ENCODE measurements at places on chromosomes 16 and 17. TPM values are rescaled to one million over a fixed set of nuclear protein-coding genes. Genes with fewer than 3 reads are reported as not detected.

Gene TBC1D3D
- 0.37 TPM for total RNA-seq

Gene MRPL58
- total RNA-seq = 50.1 TPM

- H3K36me3 ChIP-seq = no peaks in the 10 kb centered on the region
- peaks cover 21% of the 10 kb centered on the region for H3K4me1 ChIP-seq
- DNase-seq = peak; percentile 63
These were observed 23.1 kb downstream of the KDM8 start for GRCh38 chr16:27226476-27226875.

DNA sequence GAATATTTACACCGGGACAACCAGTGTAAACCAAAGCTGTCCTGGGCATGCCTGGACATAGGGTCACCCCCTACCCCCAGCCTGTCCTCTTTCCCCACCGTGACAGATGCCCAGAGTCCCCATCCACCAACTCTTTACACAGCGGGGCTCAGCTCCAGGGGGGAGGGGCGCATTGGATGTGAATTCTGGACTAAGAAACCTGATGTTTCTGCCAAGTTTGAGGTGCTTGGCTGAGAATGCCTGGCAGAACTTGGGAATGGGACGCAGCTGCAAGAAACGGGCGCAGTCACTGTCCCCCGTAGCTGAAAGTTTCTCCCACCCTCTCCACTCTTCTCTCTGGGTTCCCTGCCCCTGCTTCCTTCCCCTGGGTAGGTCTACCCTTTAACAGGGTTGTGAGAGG lies 68.0 kb upstream of the CDC42EP4 start:
- no peaks in the 10 kb centered on the region for H3K4me1 ChIP-seq
- H3K36me3 ChIP-seq = no peaks in the 10 kb centered on the region
- no peaks in the 10 kb centered on the region for H3K27me3 ChIP-seq
- no peak overlapping the region for H3K4me3 ChIP-seq
- no peak for DNase-seq

- H3K27me3 ChIP-seq = no peaks in the 10 kb centered on the region
- no peak for DNase-seq
- no peak overlapping the region for H3K27ac ChIP-seq
- H3K36me3 ChIP-seq = no peaks in the 10 kb centered on the region
- no peak overlapping the region for H3K4me3 ChIP-seq
These were observed 126.2 kb downstream of the IRX3 start for GRCh38 chr16:54160252-54160860.

DNA sequence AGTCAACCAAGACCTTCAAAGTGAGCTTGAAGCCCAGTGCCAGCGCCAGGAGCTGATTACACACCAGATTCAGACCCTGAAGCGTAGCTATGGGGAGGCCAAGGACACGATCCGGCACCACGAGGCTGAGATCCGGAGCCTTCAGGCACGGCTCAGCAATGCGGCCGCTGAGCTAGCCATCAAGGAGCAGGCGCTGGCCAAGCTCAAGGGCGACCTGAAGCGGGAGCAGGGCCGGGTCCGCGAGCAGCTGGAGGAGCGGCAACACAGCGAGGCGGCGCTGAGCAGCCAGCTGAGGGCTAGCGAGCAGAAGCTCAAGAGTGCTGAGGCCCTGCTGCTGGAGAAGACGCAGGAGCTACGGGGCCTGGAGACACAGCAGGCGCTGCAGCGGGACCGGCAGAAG lies 42.0 kb downstream of the PLD6 start:
- H3K36me3 ChIP-seq = peaks cover 28% of the 10 kb centered on the region
- DNase-seq = no peak
- H3K4me1 ChIP-seq = no peaks in the 10 kb centered on the region
- no peaks in the 10 kb centered on the region for H3K27me3 ChIP-seq
- no peak overlapping the region for H3K27ac ChIP-seq

DNA sequence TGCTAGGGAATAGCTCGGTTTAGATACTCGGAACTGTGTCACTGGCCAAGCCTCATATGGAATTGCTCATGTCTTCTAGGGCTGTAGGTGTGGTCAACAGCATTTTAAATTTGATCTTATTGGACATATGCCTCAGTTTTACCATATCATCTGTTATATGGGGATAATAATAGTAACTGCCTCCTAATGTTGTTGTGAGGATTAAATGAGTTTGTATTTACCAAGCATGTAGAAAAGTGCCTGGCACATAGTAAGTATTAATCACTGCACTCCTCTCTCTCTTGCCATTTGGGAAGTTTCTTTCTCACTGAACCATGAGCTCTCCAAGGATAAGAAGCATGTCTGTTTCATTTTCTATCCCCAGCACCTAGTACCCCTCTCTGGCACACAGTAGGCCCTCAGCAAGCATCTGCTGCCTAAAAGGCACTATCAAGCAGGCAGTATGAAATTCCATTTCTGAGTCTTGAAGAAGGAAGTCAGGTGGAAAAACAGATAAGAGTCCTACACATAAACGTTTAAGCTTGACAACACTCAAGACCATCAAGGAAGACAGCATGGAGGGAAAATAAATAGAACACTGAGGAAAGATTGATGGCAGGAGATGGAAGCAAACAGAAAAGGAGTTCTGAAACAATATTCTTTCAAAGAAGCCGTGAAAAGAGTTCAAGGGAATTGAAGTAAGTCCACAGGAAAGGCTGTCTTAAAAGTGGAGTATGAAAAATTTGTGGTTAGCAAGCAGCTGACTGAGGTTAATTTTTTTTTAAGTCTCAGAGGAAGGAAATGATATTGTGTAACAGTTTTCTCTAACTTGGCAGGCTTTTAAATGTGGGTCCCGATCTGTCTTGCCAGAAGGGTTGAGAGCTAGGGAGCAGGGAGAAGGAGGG lies 2.2 kb upstream of the ATP6V0A1 start:
- no peak for DNase-seq
- no peak overlapping the region for H3K4me3 ChIP-seq
- no peaks in the 10 kb centered on the region for H3K27me3 ChIP-seq
- peaks cover 8% of the 10 kb centered on the region for H3K36me3 ChIP-seq
- H3K27ac ChIP-seq = peak overlapping the region; percentile 87

DNA sequence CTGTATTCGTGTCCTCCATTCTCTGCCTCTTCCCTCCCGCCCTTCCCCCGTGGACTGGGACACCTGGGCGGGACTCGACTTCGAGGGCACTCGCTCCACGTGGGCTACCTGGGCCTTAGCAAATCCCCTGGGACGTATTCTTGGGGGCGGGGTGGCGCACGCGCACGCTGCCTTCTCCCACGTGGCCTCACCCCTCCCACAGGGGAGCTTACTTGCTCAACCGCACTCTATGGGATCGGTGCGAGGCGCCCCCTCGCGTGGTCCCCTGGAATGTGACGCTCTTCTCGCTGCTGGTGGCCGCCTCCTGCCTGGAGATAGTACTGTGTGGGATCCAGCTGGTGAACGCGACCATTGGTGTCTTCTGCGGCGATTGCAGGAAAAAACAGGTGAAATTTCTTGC lies 3.5 kb downstream of the VMO1 start:
- H3K4me3 ChIP-seq = no peak overlapping the region
- no peaks in the 10 kb centered on the region for H3K4me1 ChIP-seq
- H3K36me3 ChIP-seq = no peaks in the 10 kb centered on the region
- DNase-seq = no peak
